Activated T-helper 1 cell treated with anti-CD3 and anti-CD28 coated beads, Interleukin-12 subunit alpha, Interleukin-12 subunit beta, Interleukin-2, Interleukin-4 antibody, amounts not matched to agents 30 ng/mL and 10 ng/mL and 1 ng/mL, durations not matched to agents 14 hours and 24 hours and 36 hours (primary cell): ENCODE measurements at places on chromosomes 2 and 18.

GRCh38 chr2:20917719-20918572 is 95.0 kb upstream of the LDAH start:
- peaks cover 8% of the 10 kb centered on the region for H3K27me3 ChIP-seq
- DNase-seq: no peak
- H3K36me3 ChIP-seq: no peaks in the 10 kb centered on the region
- no peak overlapping the region for H3K27ac ChIP-seq
- H3K4me1 ChIP-seq: no peaks in the 10 kb centered on the region

- peaks cover 7% of the 10 kb centered on the region for H3K27me3 ChIP-seq
- no peaks in the 10 kb centered on the region for H3K4me1 ChIP-seq
- no peak overlapping the region for H3K27ac ChIP-seq
- DNase-seq: no peak
- H3K36me3 ChIP-seq: no peaks in the 10 kb centered on the region
Measured at GRCh38 chr2:234995332-234996068, 43.7 kb downstream of the SH3BP4 start.

DNA sequence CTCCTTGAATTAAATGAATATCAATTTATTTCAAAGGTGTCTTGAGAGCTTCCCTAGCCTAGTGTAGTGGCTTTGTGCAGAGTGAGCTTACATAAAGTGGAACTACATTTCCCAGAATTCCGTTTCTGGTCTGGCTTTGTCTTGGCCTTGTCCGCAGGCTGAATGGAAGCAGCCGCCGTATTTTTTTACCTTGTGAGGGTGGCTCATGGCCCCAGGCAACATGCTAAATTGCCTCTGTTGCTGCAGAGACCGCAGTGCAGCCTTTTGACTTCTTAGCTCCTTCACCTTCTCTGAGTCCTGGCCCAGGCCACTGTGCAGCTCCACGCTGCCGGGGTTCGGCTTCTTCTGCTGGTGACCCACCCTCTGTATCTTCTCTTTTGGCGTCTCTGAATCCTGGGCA is 114.8 kb upstream of the SLC38A11 start:
- no peaks in the 10 kb centered on the region for H3K36me3 ChIP-seq
- H3K4me3 ChIP-seq: no peak overlapping the region
- no peak overlapping the region for H3K27ac ChIP-seq
- no peak for DNase-seq

DNA sequence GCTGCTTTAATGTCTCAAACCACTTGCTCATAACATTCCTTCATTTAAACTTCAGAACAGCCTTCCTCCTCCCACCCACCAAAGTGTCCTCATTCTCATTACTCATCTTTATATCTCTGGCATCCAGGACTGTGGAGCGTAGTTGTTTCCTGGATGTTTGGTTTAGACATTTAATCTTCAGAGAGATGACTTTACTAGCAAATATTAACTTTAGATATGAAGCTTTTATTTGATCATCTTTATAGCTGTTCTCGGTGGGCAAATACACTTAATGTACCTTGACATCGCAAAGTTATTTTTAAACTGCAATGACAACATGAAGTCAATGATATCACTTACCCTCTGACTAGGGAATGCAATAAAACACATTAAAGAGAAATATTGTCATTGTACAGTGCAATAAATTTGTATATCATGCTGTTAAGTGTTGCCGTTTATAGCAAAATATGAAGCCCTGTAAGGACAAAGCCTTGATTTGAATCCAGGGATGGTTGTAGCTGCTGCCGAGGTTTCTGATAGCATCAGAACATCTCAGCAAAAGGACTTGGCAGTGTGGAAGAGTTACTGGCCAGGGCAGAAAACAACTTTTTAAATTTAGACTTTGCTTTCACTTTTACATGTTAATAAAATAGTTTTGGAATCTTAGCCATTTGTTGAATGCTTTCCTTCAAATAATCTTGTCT is 4.6 kb upstream of the LAMA3 start:
- no peaks in the 10 kb centered on the region for H3K36me3 ChIP-seq
- peaks cover 54% of the 10 kb centered on the region for H3K27me3 ChIP-seq
- H3K4me1 ChIP-seq: peaks cover 5% of the 10 kb centered on the region
- no peak for DNase-seq
- no peak overlapping the region for H3K4me3 ChIP-seq
